ENCODE measurements at places on chromosomes 4 and X. TPM values are rescaled to one million over a fixed set of nuclear protein-coding genes. Genes with fewer than 3 reads are reported as not detected.

Gene FGFBP2
- total RNA-seq = not detected

Gene GAB1
- 52.2 TPM for total RNA-seq

Gene NHSL2
- 2.1 TPM for total RNA-seq

Gene GAB3
- 2.0 TPM for total RNA-seq

Gene POU3F4
- total RNA-seq = not detected

Gene AVPR2
- not detected for total RNA-seq

Gene CCDC149
- total RNA-seq = 21.4 TPM

Gene NPNT
- 2.7 TPM for total RNA-seq

Gene YY2
- total RNA-seq = 4.7 TPM

Gene INTU
- total RNA-seq = 10.9 TPM

Gene REELD1
- total RNA-seq = not detected

Gene KDR
- total RNA-seq = 0.67 TPM

Gene NONO
- 341 TPM for total RNA-seq

Gene TASL
- total RNA-seq = not detected

Gene F11
- not detected for total RNA-seq

Gene DMRTC1B
- total RNA-seq = not detected

Gene IRS4
- not detected for total RNA-seq

Gene ZNF595
- total RNA-seq = 2.9 TPM

Gene NPY1R
- 0.22 TPM for total RNA-seq

Gene VCX3A
- total RNA-seq = not detected

Gene ACE2
- not detected for total RNA-seq

Gene FSTL5
- total RNA-seq = not detected

Data from chondrocyte (in vitro differentiated cells).